ENCODE measurements at places on chromosomes 6 and 20. TPM values are rescaled to one million over a fixed set of nuclear protein-coding genes. Genes with fewer than 3 reads are reported as not detected.
A peak's percentile ranks its signal among the peaks of the same experiment; 100 is the strongest.

- no peak for DNase-seq
Observed at GRCh38 chr6:3109761-3110160, 8.8 kb upstream of the BPHL start.

GRCh38 chr6:85134172-85134571 is 315.7 kb upstream of the NT5E start:
- DNase-seq, result no peak

DNA sequence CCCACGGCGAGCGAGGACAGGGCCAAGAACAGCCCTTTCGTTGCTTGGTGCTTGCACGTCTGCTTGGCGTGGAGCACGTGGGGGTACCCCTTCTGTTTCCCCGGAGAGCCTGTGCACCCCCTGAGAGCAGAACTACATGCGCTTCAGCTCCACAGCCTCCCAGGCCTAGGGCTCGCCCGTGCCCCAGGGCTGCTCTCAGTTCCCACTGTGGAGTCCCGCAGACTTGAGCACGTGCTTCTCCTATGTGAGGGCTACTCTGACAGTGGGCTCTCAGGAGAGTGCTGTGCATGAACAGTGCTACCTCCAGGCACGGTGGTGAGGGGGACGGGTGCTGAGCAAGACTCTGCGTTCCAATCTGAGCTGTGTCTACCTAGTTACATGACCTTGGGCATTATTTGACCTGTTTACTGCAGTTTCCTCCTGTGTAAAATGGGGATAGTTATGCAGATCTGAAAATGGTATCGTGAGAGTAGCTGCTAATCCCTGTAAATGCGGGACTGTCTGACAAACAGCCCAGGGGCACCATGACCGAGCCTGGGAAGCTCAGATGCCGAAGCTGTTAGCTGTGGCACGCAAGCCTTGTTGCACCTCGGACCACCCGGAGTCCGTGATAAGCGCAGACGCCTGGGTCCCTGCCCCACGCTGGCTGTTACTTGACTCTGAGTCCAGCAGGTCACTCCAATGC is 82.4 kb downstream of the IRF4 start:
- DNase-seq, result no peak

DNA sequence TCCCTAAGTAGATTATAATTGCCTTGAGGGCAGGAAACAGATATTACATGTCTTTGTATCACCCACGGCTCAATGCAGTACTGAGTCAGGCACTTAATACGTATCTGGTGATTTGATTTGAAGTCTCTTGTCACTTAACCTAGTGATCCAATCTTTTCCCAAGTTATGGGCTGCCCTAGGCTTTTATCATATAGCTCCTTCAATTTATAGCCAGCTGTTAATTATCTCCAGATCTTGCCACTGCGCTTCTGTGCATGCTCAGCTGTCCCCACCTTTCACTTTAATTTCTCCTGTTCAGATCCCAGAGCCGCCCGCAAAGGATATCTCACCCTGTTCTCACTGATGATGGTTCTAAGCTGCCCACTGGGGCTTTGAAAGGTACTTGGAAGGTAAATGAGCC is 41.9 kb downstream of the SNHG17 start:
- DNase-seq, result no peak

- DNase-seq, result no peak
Observed at GRCh38 chr6:106044151-106044550, 42.0 kb upstream of the PRDM1 start.

DNA sequence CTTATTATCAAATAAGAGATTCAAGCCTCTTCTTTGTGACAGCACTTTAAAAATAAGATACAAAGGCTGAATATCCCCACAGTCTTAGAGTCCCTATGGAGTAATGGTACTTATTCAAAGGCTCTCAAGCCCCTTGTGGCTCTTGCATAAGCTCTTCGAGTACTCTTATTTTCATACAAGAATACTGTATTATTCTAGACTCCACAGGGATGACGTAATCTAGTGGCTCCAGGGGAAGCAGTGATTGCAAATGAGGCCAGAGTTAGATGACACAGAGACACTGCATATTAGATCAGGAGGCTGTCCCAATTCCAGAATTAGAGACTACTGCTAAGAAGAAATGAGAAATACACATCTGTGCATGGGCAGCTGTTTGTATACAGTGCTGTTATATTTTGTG is 1195.9 kb upstream of the MAP3K7 start:
- no peak for DNase-seq

GRCh38 chr6:21281366-21281765 is 312.2 kb upstream of the SOX4 start:
- no peak for DNase-seq

DNA sequence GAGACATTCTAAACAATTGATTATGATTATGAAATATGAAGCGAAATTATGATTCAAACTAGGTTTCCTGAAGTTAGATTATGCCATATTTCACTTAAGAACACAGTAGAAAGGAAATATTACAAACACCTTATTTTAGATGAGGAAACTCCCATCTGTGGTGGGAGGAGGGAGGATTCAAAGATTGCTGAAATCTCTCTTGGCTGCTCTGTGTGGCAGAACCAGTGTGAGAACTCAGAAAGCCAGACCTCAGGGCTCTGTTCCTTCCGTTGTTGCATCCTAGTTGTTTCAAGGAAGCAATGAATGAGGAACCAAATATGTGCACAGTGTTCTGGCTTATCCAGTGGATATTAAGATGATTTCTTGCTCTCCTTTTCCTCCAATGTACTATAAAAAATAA is 2.1 kb downstream of the TAAR5 start:
- no peak for DNase-seq

- DNase-seq, result no peak
Observed at GRCh38 chr20:58546416-58546711, 31.2 kb upstream of the APCDD1L start.

- peak; percentile 36 for DNase-seq
Observed at GRCh38 chr6:74741646-74742045, 464.2 kb downstream of the COL12A1 start.

GRCh38 chr6:168410554-168411011 is 30.4 kb upstream of the SMOC2 start:
- no peak for DNase-seq

DNA sequence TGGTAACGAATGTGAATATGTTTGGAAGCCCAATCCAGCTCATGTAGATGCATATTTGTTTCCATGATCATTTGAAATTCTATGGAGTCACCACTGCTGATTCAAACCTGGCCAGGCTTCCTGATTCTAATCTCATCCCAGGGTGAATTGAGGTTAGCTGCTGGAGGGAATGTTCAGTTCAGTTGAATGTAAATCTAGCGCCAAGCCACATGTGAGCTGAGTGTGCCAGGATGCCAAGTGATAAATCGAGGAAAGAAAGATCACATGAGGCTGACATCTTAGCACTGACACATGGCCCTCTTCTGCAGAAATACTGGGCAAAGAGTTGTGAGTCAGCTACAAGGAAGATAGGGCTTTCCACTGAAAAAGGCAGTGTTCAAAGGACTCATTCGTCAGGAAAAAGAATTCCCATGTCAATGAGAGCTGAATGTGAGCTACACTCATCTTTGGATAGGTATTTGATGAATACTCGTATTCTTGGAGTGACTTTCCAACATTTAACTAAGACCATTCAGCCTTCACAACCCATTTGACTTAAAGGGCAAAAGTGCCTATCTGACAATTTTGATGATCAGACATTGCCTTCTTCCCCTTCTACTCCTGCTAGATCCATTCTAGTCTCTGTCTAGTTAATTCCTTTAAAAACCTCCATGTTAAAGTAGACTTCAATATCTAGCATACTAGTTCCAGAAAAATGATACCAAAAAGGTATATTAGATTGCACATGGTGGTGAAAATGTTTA is 172.1 kb downstream of the MTFR2 start:
- no peak for DNase-seq

GRCh38 chr20:14401479-14402138 is 64.2 kb upstream of the FLRT3 start:
- no peak for DNase-seq

DNA sequence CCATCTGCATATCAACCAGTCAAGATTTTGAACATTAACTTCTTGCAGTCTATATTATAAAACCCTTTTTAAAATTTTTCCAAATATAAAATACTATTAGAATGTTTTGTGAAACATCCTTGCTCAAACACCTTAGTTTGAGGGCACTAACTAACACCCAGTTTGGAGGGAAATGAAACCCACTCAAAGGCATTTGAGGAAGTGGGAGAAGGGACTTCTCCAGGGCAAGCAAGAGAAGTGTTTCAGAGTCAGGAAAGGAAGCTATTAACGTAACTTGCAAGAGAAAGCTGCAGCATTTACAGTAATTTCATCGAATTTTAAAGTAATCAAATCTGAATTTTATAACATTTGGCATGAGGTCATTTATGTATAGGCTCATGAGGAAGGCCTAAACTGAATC is 21.3 kb downstream of the MTFR2 start:
- no peak for DNase-seq

GRCh38 chr6:8170245-8170644 is 67.9 kb upstream of the EEF1E1 start:
- no peak for DNase-seq

DNA sequence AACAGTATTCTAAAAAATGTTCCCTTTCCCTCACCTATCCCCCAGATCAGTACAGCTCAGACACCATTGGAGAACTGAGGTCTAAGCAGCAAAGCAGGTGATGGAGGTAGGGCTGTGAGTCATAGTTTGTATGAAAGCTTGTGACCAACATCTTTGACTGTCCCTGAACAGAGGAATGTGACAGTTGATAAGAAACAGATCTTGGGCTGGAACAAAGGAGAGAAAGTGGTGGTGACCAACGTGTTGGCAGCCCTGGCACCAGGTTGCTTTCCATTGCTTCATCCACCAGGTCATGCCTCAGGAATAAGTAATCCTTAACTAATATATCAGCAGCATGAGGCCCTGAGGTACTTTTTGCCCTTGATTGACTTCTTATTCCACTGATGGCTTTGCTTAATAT is 19.9 kb upstream of the CRIP3 start:
- no peak for DNase-seq

DNA sequence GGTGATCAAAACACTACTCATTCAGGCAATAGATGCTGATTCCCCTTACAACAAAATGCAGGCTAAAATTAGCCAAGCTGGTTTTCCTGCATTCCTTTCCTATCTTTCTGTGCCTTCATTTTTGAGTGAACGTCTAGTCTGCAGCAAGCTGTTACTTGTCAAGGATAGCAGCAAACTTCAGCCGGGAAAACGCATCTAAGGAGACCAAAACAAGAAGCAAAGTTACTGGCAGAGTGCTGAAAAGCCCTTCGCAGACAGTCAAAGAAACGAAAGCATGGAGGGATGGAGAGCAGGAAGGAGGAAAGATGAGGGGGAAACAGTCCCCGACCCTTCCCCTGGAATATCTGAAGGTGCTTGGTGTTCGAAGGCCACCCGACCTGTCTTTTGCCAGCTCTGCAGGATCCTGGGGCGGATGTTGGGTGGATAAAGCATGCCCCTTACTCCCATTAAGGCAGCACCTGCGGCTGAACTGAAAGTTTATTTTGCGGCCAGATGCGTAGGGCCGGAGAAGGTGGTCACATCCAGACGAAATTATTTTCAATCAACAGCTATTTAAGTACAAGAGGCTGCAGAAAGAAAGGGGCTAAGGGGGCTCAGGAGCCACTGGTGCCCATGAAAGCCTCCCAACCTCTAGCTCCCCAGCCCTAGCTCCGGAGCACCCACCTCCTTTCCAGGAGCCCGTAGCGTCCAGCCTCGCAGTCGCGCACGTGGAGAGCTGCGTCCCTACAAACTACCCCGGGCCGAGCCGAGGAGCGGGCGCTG is 538 bp downstream of the FERMT1 start:
- DNase-seq, result peak; percentile 42

GRCh38 chr20:63775096-63775978 is 35.8 kb downstream of the SLC2A4RG start:
- peak; percentile 17 for DNase-seq

DNA sequence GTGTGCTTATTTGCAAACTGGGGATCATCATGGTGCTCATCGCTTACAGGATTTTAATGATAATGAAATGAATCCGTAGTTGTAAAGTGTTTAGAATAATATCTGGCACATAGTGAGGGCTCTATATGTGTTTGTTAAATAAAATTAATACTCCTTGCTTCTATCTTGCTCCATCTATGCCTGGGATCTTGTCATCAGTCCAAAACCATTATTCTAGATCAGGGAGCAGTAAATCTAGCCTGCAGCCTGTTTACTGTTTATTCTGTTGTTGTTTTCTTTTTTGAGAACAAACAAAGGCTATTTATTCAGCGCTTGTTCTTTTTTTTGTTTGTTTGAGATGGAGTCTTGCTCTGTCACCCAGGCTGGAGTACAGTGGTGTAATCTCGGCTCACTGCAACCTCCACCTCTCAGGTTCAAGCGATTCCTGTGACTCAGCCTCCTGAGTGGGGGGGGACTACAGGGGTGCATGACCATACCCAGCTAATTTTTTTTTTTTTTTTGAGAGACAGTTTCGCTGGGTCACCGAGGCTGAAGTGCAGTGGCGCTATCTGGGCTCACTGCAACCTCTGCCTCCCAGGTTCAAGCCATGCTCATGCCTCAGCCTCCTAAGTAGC is 8.1 kb downstream of the ACOT8 start:
- no peak for DNase-seq

GRCh38 chr6:34226731-34227586 is 9.7 kb upstream of the HMGA1 start:
- DNase-seq, result no peak

- no peak for DNase-seq
Observed at GRCh38 chr20:3749689-3750531, 17.4 kb downstream of the HSPA12B start.

GRCh38 chr6:41846666-41847237 is 48.4 kb downstream of the USP49 start:
- DNase-seq, result peak; percentile 37

DNA sequence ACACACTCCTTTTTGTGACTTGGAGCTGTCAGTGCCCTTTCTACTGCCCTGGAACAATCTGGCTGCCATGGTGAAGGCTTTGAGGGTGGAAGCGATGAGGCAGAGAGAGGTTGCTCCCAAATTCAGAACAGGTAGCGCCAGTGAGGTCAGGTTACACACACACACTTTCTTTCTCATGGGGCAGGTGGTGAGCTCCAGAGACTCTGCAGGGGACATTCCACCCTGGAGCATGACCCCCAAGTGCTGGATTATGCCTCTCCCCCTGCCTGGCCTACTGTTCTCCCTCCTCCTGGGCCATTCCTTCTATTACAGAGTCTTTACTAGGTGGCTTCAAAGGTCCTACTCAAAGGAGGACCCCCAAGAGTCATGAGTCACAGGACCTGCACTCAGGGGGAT is 98.0 kb downstream of the EYA2 start:
- DNase-seq, result no peak

DNA sequence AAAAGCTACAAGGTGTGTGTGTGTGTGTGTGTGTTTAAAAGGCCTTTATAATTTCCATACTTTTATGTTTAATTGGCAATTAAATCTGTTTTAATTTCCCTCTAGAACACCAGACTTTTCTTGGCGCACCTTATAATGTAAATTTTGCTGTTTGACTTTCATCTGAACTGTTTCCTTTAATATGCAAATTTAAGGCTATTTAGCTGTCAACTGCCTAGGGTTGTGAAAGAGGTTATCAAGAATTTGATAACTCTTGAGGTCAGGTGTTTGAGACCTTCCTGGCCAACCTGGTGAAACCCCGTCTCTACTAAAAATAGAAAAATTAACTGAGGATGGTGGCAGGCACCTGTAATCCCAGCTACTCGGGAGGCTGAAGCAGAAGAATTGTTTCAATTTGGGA is 4.0 kb upstream of the LHFPL5 start:
- no peak for DNase-seq

GRCh38 chr6:42783177-42783875 is 1.5 kb downstream of the BICRAL start:
- peak; percentile 71 for DNase-seq

Gene HLA-DRA
- total RNA-seq, result 92.8 TPM

Gene SH3BGRL2
- 19.5 TPM for total RNA-seq

Gene GRM1
- 0.10 TPM for total RNA-seq

Gene PKIB
- 4.4 TPM for total RNA-seq

Gene GSTA2
- not detected for total RNA-seq

Gene PXMP4
- 12.8 TPM for total RNA-seq

Gene UBD
- not detected for total RNA-seq

Data from skin of body (tissue), 3 donors.